ENCODE measurements at places on chromosomes 2 and 18.

- H3K4me3 ChIP-seq, result no peak overlapping the region
- H3K36me3 ChIP-seq, result no peaks in the 10 kb centered on the region
- H3K27ac ChIP-seq, result no peak overlapping the region
- no peaks in the 10 kb centered on the region for H3K27me3 ChIP-seq
- no peak for DNase-seq
- peaks cover 9% of the 10 kb centered on the region for H3K4me1 ChIP-seq
These were observed 37.9 kb upstream of the GPC1 start for GRCh38 chr2:240397542-240397916.

GRCh38 chr18:75211953-75212750, 1.6 kb downstream of the TSHZ1 start:
- no peaks in the 10 kb centered on the region for H3K36me3 ChIP-seq
- no peak overlapping the region for H3K27ac ChIP-seq
- peak; percentile 63 for DNase-seq
- peak overlapping the region; percentile 58 for H3K4me3 ChIP-seq
- H3K27me3 ChIP-seq, result peaks cover 56% of the 10 kb centered on the region
- peaks cover 49% of the 10 kb centered on the region for H3K4me1 ChIP-seq

GRCh38 chr18:58241877-58242276, 197.9 kb downstream of the NEDD4L start:
- H3K27me3 ChIP-seq, result no peaks in the 10 kb centered on the region
- peaks cover 31% of the 10 kb centered on the region for H3K4me1 ChIP-seq
- DNase-seq, result no peak
- H3K4me3 ChIP-seq, result no peak overlapping the region

- no peak for DNase-seq
- H3K36me3 ChIP-seq, result peaks cover 5% of the 10 kb centered on the region
- peak overlapping the region; percentile 76 for H3K27ac ChIP-seq
- no peak overlapping the region for H3K4me3 ChIP-seq
These were observed 104.1 kb downstream of the CHN1 start for GRCh38 chr2:174901075-174901474.

DNA sequence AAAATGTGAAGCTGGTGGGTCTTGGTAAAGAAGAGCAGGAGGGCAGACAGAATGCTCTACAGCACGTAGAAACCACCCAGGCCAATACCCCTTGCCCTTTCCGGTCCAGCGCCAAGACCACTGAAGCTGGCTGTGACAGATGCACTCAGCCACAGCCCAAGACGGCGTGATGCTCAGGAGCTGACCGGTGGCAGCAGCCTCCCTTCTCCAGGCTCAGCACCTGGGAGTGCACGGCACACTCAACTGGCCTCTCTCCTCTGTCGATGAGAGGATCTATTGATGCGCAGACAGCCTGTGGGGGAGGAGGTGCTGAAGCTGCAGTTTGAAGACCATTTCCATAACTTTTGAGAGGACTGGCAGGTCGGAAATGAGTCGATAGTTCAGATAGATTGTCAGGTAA, 141.0 kb upstream of the MYT1L start:
- H3K36me3 ChIP-seq, result no peaks in the 10 kb centered on the region
- H3K27me3 ChIP-seq, result no peaks in the 10 kb centered on the region
- no peak for DNase-seq
- no peak overlapping the region for H3K4me3 ChIP-seq

Measured in WTC11 (cell line).